ENCODE measurements at places on chromosomes 1 and 21. TPM values are rescaled to one million over a fixed set of nuclear protein-coding genes. Genes with fewer than 3 reads are reported as not detected.

GRCh38 chr1:156259805-156260204, 11.9 kb upstream of the PAQR6 start:
- no peak for DNase-seq

Gene MPC2
- polyA plus RNA-seq = 40.9 TPM

Gene GPR161
- 12.5 TPM for polyA plus RNA-seq

- DNase-seq = peak; percentile 26
Measured at GRCh38 chr1:103265551-103265950, 157.2 kb upstream of the COL11A1 start.

- DNase-seq = peak; percentile 82
Measured at GRCh38 chr1:212455803-212456528, 23.2 kb downstream of the NENF start.

DNA sequence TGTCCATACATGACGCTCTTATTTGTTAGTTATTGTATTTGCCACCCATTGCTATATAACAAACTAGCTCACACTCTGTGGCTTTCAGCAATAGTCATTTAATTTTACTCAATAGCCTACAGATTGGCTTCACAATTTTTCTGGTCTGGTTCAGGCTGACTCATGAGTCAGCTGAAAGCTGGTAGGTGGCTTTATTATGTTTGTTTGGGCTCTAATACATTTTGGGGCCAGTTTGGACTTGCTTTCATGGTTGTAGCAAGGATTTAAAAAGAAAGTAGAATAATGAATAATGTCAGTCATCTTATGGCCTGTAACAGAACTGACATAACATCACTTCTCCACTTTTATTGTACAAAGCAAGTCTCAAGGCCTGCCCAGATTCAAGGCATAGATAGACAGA, 338.7 kb downstream of the LRRIQ3 start:
- no peak for DNase-seq

Gene FAAP20
- polyA plus RNA-seq = 31.5 TPM

DNA sequence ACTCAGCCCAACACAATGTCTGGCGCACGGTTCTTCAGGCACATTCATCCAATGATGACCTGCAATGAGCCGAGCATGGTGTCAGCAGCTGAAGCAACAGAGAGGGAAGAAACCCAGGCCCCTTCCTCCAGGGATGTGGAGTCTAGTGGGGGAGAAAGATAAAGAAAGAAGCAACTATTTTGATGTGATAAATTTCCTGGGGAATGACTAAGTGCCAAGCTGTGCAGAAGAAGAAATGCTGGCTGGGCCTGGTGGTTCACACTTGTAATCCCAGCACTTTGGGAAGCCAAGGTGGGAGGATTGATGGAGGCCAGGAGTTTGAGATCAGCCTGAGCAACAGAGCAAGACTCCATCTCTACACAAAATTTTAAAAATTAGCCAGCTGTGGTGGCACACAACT, 561.8 kb downstream of the KIF26B start:
- DNase-seq = no peak

GRCh38 chr21:34857874-34858273, 189.1 kb downstream of the CLIC6 start:
- DNase-seq = no peak

Gene PLPP3
- 49.9 TPM for polyA plus RNA-seq

- no peak for DNase-seq
Measured at GRCh38 chr21:44919111-44919912, 1.4 kb downstream of the ITGB2 start.

DNA sequence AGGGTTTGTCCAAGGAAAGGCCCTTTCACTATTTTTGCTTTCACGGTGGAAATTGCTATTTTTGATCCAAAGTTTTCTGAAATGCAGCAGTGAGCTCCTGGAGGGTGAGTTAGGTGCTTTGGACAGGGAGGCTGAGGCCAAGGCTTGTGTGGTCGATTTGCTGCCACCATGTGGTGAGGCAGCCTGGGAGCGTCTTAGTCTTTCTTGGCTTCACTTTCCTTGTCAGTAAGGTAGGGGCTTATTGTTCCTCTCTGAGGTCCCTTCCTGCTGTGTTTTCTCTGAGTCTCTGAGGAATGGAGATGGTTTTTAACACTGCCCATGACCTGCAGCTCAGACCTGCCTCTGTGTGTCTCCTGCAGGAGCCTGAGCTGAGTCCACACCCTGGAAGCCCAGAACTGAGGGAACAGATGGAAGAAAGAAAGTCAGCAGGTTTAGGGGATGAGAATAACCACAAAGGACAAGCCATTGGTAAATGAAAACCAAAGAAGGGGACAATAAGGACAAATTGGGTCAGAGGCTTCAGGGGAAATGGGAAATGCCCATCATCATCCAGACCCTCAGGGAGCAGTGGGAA, 20.1 kb upstream of the S100A10 start:
- DNase-seq = peak; percentile 56

Gene ZBTB7B
- 17.4 TPM for polyA plus RNA-seq

DNA sequence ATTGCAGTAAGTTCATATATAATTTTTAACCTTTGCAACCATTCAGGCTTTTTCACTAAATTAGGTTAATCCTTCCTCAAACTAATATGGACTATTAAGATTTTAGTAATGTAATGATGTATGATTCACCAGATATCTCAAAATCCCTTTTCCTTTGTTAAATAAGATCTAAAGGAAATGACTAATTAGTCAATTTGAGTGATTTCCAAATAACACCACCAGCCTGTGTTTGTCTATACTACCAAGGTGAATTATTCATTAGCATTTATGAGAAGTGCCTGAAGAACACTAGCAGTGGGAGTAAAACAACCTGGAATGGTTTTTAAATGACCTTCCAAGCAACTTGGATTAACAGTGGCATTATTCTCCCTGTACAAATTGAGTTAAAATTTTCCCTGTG, 670.6 kb upstream of the PKN2 start:
- DNase-seq = no peak

GRCh38 chr1:236108027-236108648, 34.2 kb upstream of the GPR137B start:
- DNase-seq = no peak

- DNase-seq = no peak
Measured at GRCh38 chr21:29271927-29272333, 26.8 kb upstream of the BACH1 start.

DNA sequence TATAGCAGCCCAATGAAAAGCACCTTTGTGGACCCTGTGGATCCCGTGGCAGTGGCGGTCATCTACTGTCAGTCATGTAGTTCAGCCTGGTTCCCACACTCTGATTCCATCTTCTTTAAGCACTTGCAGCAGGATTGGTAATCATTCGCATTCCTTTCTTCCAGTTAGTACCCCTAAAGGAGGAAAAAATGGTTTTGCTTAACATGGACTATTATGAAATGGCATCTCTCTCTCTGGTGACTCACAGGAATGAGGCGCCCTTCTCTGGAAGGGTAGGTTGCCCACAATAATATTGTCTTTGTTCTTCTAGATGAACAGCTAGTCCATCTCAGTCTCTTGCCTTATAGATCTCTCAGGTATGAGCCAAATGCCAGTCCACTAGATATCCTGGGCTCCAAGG, 127.9 kb upstream of the MROH9 start:
- peak; percentile 84 for DNase-seq

- no peak for DNase-seq
Measured at GRCh38 chr1:86972262-86972661, 57.8 kb downstream of the HS2ST1 start.

Gene SV2A
- 18.1 TPM for polyA plus RNA-seq

Gene ITSN1
- 40.3 TPM for polyA plus RNA-seq

DNA sequence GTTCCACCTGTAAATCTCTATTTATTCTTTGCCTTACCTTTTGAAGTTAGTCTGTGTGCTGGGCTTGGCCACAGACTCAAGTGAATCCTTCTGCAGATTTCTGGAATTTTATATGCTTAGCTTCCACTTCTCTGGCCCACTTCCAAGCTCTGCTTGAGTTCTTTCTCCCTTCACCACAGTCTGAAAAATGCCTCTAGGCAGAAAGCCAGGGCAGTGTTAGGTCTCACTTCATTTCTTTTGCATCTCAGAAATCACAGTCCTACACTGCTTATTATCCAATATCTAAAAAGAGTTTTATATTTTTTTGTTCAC, 48.9 kb downstream of the INKA2 start:
- peak; percentile 91 for DNase-seq

DNA sequence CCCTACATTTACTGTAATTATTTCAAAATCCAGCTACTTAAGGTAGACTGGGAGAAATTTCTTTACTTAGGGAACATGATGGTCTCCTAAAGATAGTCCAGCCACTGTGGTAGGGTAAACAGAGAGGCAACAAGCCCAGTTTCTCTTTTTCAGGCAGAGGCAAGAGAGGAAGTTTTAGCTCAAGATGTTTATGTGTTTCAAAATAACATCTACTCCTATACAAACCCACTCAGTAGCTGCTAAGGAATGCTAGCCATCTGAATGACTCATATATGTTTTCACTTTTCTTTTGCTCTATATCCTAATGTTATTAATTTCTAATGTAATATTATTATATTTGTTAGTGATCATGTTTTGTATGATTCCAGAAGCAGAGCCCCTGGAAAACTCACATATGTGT, 856.6 kb downstream of the PLA2G4A start:
- peak; percentile 86 for DNase-seq

- DNase-seq = no peak
Measured at GRCh38 chr1:58035523-58035922, 511.0 kb downstream of the OMA1 start.

GRCh38 chr1:155014709-155015508, 12.3 kb downstream of the ZBTB7B start:
- no peak for DNase-seq

DNA sequence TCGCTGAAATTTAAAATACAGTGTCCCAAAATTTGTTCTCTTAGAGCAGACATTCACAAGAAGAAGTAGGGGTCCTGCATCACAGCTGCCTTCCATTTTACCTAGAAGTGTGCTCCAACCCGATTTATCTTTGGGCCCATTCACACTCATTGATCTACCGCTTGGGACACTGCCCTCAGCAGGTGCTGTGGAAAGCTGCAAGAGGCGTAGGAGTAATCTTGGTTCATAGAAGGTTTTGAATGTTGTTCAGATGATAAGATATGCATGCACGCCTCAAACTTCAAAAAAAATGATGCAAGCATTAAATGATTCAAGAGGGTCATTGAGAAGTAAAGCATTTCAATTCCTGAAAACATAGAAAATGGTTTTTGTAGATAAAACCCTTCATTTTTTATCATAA, 18.6 kb upstream of the C1orf105 start:
- no peak for DNase-seq

GRCh38 chr1:152902636-152903035, 5.7 kb upstream of the IVL start:
- no peak for DNase-seq

Gene DAP3
- polyA plus RNA-seq = 126 TPM

DNA sequence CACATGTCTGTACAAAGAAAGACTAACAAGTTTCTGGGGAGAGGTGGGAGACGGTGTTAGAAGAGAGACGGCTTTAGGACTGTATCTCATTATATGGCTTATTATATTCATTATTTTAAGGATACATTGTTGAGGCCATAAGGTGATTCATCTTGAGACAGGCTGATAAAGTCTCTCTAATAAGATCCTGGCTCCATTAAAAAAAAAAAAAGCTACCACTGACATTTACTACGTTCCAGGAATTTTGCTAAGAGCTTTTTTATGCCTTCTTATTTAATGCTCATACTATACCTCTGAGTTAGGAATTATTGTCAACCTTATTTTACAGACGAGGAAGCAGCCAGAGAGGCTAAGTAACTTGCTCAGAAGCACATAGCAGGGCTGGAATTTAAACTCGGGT, 173.7 kb downstream of the GABPA start:
- DNase-seq = no peak

Gene ESPN
- 0.02 TPM for polyA plus RNA-seq

Gene CD1D
- not detected for polyA plus RNA-seq

Gene ECE1
- 133 TPM for polyA plus RNA-seq

Gene CFH
- polyA plus RNA-seq = 9.8 TPM

All from IMR-90 (cell line).